ENCODE measurements at places on chromosomes 6 and 20.

- DNase-seq: no peak
Measured at GRCh38 chr6:124658053-124658452, 304.2 kb upstream of the RNF217 start.

GRCh38 chr6:142378138-142378875 lies 76.5 kb downstream of the ADGRG6 start:
- DNase-seq: peak; percentile 45

- no peak for DNase-seq
Measured at GRCh38 chr20:49677777-49678758, 35.6 kb downstream of the B4GALT5 start.

GRCh38 chr6:166579237-166579850 lies 7.1 kb downstream of the RAMACL start:
- no peak for DNase-seq

DNA sequence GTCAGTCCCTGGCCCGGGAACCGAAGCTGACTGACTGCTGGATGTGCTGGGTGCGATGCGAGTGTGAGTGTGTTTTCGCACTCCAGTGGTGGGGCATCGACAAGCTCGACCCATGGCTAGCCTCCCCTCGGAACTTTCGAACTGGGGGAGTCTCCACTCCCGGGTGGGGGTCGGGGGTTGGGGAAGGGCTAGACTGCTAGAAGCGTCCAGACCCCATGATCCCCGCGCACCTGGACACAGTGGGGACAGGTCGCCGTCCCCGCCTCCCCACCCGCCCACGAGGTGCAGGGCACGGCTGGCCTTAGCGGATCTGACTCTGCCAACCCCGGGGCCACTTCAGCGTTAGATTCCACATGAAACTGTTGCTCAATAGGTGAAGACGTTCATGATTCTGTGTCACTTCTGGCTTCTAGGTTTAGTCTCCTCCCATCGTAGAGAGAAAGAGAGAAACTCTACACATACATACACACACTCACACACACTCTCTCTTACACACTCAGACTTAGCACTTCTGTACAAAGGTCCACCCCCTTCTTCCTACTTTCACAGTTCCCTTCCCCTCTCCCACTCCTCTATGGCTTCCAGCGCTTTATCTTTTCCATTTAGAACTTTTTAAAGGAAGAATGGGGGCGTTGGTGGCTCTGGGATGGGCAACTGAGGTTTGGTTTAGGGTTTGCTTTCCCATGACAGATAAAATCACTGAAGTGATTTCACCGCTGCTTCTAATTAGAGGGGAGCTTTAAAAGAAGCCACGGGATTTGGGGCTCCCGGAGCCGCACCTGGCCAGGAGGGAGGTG lies 5.1 kb upstream of the TFAP2A start:
- DNase-seq: no peak

GRCh38 chr20:43543138-43543537 lies 15.7 kb upstream of the SGK2 start:
- no peak for DNase-seq

- DNase-seq: no peak
Measured at GRCh38 chr6:42960243-42961019, at the start of gene GNMT. Gene GNMT (plus strand): TSS chr6:42960754. CDS start chr6:42960768, 14 bp downstream.

GRCh38 chr6:151885234-151885633 lies 77.8 kb downstream of the ESR1 start:
- no peak for DNase-seq

GRCh38 chr20:16270989-16271388 lies 302.3 kb downstream of the KIF16B start:
- no peak for DNase-seq

DNA sequence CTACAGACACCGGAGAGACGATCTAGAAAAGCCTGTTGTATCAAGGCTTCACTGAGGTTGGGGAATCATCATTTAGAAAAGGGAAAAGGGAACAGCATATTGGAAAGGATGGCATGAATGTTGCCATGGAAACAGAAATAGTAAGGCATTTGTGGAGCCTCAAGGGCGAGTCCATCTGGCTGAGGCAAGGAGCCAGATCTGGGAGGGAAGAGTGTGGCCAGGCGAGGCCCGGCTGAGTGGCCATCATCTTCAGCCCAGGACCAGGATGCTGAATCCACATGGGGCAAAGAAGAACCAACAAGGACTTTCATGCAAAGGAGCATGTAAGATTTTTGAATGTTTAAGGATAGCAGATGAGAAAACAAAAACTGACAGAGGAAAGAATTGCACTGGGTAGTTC lies 85.8 kb downstream of the MAP3K5 start:
- DNase-seq: no peak

DNA sequence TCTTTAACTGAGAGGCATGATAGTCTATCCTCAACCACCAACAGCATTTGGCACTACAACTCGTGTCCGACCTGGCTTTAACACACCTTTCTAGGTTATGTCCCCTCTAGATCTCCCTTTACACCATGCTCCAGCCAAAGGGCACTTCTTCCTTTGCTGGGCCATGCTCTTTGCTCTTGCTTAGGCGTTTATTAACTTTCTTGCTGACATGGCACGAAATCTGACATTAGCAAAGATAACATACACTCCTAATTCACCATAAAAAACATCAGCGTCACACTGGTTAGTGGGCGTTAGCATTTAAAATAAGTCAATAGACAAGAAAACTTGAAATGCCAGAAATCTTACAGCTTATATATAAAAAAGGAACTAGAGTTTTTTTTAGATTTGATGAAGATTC lies 47.3 kb upstream of the ADGRG6 start:
- DNase-seq: no peak

GRCh38 chr6:126280287-126280686 lies 59.6 kb upstream of the CENPW start:
- DNase-seq: no peak

DNA sequence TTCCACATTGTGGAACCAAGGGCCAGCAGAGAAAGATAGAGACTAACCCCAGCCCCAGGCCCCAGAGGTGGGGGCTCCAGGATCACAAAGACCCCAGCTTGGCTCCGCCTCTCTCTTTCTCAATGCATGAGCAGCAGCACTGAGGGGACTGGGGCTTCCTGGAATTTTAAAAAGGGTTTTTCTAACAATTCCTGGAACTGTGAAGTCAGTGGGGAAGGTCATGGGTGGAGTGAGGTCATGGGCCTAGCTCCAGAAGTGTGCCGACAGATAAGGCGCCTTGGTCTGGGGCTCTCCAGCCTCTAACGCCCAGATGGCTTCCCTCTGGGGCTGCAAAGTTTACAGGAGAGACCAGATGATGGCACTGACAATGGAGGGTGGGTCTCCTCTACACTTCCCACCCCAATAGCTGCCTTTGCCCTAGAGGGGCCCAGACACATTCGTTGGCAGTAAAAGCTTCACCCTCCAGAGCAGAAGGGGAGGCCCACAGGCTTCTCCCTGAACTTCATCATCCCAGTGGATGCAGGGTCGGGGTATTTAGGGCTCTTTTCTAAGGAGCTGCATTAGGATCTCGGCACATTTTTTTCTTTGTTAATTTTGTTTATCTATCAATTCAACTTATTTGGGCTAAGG lies 46.9 kb upstream of the CD93 start:
- no peak for DNase-seq

DNA sequence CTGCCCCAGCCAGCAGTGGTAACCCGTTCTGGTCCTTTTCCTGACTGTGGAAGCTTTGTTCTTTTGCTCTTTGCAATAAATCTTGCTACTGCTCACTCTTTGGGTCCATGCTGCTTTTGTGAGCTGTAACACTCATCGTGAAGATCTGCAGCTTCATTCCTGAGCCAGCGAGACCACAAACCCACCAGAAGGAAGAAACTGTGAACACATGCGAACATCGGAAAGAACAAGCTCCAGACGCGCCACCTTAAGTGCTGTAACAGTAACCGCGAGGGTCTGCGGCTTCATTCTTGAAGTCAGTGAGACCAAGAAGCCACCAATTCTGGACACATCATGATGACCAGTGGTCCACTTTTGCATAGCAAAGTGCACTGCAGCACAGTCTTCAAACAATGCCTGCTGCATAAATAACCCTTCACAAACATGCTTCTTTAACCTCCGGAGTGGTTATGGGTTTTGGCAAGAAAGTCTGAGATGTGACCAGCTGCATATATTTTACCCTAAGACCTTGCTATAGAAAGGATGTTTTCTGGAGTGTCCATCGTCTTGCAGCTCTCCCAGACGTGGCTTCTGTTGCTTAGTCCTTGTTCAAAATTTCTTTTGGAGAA lies 8.9 kb upstream of the MUC22 start:
- no peak for DNase-seq

- no peak for DNase-seq
Measured at GRCh38 chr6:167731731-167732422, 94.8 kb upstream of the AFDN start.

GRCh38 chr20:2602746-2603145 lies 49.7 kb upstream of the NOP56 start:
- DNase-seq: no peak

GRCh38 chr6:4625557-4625956 lies 150.6 kb upstream of the CDYL start:
- DNase-seq: no peak

DNA sequence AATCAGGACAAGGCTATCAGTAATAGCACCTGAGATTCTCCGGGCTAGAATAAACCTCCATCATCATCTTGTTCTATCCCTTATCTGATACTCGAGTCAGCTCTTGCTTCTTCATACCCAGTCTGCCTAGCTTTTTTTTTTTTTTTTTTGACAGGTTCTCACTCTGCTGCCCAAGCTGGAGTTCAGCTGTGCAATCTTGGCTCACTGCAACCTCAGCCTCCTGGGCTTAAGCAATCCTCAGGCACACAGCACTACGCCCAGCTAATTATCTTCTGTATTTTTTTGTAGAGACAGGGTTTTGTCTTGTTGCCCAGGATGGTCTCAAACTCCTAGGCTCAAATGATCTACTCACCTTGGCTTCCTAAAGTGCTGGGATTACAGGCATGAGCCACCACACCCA lies 19.5 kb downstream of the SRSF6 start:
- DNase-seq: no peak

DNA sequence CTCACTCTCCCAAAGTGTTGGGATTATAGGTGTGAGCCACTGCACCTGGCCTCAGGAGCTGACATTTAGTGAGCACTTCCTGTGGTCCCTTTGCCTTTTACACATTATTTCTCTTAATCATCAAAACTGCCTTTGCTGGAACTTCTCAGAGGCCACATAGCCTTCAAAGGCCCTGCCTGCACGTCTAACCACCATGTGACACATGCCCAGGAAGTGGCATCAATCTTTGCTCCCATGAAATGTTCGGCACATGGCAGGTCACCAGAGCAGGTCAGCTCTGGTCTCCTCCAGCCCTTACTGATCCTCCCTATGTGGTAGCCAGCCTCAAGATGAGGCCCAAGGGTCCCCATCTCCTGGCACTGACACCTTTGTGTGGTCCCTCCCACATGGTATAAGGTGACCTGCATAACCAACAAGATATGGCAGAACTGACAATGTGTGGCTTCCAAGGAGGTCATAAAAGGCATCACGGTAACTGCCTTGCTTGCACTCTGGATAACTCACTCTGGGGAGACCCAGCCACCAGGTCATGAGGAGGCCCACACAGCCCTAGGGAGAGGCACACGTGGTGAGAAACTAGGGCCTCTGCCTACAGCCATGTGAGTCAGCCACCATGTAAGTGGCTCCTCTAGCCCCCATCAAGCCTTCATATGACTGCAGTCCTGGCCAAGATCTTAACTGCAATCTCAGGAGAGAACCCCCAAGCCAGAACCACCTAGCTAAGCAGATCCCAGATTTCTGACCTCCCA lies 28.8 kb upstream of the HMGA1 start:
- DNase-seq: no peak

DNA sequence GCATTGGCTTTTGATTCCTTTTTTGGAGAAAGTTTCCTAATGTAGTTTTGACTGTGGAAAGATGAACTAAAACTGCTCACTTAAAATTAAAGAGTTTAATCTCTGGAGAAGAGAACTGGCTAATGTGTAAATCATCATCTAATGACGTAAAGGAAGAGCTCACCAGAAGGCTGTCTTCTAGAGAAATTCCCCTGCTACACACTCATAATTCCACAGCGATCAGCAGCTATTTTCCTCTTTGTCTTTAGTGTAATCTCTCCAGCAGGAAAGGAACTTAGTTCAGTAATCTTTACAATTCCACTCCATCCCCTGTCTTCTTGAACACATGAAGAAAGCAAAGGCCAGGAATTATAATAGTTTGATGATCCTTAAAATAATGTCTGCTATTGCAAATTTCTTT lies 15.8 kb downstream of the SPTLC3 start:
- no peak for DNase-seq

DNA sequence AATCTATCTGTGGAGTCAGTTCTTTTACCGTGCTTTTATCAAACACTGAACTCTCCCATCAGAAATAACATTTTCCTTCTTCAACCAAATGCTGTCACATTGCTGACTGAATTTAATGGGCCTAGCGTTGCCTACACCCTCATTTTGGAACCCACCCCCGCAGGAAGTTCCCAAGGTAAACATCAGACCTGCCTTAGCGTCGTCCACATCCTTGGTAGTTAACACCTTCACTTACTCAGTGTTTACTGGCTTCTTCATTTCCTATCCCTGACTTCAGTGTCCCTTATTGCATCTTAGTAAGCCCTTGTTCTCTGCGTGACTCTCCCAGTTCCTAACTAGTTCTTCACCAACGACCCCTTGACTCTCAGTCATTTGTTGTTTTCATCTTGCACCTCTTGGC lies 491.4 kb upstream of the SOX4 start:
- DNase-seq: no peak

- DNase-seq: peak; percentile 84
Measured at GRCh38 chr20:50336661-50337060, 146.0 kb downstream of the CEBPB start.

- DNase-seq: no peak
Measured at GRCh38 chr6:99132026-99132635, 184.4 kb upstream of the FBXL4 start.

DNA sequence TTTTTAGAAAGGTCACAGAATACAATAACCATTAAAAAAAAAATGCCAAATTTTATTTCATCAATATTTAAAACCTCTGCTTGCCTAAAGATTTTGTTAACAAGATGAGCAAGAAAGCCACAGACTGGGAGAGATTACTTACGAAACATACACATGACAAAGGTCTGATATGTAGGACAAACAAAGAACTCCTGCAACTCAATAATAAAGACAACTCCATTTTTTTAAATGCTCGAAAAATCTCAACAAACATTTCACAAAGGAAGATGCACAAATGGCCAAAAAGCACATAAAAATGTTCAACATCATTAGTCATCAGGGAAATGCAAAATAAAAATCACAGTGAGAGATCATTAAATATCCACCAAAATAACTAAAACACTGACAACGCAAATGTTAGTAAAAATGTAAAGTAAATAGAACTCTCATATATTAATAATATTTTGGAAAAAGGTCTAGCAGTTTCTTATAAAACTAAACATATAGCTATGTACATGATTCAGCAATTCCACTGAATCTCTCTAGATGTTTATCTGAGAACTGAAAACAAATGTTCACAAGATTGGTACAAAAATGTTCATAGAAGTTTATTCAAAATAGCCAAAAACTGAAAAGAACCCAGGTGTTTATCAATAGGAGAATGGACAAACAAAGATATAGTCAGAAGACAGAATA lies 10.3 kb downstream of the STK38 start:
- DNase-seq: no peak

GRCh38 chr6:23532227-23532626 lies 593.8 kb upstream of the NRSN1 start:
- DNase-seq: peak; percentile 40

- DNase-seq: peak; percentile 75
Measured at GRCh38 chr20:20593447-20594170, 118.8 kb downstream of the RALGAPA2 start.

GRCh38 chr6:121603486-121603885 lies 168.0 kb downstream of the GJA1 start:
- DNase-seq: no peak

All from fibroblast of gingiva (primary cell).